ENCODE measurements at places on chromosomes 5 and 9.
A peak's percentile ranks its signal among the peaks of the same experiment; 100 is the strongest.

GRCh38 chr9:107569174-107569573 lies 79.6 kb upstream of the KLF4 start:
- DNase-seq: no peak

DNA sequence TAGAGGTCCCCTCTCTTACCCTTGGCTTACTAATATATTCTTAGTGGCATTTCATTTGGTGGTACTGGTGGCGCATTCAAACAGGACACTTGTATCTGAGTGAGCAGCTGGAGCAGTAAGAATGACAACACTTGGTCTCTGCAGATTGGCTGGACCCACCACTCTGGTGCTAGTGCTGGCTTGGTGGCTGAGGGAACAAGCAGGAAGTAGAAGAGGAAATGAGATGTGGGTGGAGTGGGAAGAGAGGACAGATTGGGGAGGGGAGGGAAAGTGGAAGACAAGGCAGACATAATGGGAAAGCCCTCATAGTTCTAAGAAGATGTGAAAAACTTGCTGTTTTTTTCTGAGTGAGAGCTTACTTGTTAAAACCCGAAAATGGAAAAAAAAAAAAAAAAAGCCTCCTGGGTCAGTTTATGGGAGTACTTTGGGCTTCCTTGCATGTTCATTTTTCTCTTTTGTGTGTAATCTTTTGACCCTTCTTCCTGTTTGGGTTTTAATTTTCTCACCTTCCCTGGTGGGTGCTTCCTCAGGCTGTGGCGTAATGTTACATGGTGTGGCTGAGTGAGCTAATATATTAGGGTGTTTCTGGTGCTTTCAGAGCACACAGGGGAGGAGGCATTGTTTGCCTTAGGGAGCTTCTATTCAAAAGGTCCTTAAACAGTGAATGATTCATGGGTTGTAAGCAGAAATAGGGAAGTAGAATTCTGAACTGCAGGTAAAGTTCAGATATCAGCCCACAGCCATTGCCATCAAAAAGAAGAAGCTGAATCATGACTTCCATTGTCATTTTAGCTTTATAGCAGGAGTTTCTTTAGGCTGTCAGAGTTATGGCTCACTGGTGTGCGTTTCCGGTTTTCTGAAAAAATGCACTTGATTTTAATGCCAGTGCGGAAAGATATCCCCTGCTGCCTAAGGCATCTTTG lies 52.3 kb downstream of the TLE4 start:
- peak; percentile 57 for DNase-seq

DNA sequence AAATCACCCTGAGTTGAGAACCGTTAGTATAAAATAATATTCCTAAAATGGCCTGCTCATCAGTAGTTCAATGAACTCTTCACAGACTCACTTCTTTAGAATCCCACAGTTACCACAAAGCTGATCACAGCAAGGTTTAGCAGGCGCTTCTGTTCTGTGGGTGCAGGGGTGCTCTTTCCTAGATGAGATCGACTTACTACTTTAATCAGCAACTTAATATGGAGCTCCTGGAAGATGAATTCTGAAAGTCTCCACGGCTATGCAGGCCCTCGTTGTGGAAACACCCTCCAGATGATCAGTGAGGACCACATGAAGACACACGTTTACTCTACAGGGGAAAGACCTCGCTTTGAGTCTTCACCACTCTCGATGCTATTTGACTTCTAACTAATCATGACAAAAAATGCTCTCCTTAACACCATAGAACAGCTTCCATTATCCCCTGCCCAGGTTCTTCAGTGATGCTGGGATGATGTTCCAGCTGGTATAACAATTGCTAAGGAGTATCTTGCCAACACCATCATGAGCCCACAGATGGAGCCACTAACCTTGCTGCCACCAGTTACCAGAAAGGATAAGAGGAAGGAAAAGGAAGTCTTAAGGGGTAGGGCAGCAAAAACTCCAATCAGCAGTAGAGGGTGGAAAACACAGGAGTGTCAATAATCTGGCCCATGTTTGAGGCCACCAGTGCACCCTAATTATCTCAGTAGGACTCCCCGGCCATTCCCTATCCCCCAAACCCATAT lies 17.9 kb upstream of the GPX8 start:
- DNase-seq: no peak

GRCh38 chr9:129100383-129101169 lies 10.0 kb downstream of the CRAT start:
- DNase-seq: peak; percentile 9

- DNase-seq: peak; percentile 18
Observed at GRCh38 chr5:41067714-41068568, 3.2 kb downstream of the MROH2B start.

DNA sequence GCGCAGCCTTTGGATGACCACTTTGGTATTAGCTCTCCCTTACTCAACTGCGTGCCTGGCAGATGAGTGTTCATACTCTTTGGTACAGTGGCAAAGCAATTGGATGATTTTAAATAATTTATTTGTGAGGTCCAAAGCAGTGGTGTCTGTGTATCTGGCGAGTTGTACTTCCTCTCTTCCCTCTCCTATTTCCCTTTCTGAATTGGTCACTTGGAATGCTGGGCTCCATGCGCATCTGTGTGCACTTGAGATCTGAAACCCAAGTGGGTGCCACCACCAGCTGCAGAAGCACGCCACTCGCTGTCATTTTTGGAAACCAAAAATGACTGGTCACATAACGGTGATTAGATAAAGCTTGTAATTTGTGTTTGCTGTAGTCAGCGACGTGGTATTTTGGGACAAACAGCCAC lies 386.0 kb upstream of the KLF4 start:
- DNase-seq: no peak

- DNase-seq: no peak
Observed at GRCh38 chr5:173967241-173967640, 21.7 kb upstream of the C5orf47 start.

DNA sequence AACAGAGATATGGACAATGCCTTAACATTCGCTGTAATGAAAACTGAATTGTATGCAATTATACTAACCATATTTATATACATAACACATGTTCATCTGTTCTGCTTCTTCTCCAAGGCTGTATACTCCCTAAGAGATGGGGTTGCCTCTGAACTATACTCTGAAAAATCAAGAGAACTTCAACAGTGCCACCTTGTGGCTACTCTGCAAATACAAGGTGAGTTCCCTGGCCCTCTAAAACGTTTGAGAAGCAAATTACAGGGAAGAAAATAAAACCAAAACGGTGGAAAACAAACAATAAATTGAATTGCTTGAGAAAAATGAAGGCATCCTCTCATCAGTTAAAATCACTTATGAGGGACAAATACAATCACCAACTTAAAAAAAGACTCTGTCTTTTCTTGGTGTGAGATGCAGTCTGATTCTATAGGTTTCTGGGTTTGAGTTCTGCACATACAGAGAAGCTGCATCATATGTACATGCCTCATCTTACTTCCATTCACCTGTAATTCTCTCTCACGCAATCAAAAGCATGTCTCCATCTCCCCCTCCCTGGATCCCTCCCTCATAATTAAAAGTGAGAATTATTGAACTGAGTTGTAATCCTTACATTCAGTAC lies 98.6 kb downstream of the FBXW11 start:
- DNase-seq: peak; percentile 79

DNA sequence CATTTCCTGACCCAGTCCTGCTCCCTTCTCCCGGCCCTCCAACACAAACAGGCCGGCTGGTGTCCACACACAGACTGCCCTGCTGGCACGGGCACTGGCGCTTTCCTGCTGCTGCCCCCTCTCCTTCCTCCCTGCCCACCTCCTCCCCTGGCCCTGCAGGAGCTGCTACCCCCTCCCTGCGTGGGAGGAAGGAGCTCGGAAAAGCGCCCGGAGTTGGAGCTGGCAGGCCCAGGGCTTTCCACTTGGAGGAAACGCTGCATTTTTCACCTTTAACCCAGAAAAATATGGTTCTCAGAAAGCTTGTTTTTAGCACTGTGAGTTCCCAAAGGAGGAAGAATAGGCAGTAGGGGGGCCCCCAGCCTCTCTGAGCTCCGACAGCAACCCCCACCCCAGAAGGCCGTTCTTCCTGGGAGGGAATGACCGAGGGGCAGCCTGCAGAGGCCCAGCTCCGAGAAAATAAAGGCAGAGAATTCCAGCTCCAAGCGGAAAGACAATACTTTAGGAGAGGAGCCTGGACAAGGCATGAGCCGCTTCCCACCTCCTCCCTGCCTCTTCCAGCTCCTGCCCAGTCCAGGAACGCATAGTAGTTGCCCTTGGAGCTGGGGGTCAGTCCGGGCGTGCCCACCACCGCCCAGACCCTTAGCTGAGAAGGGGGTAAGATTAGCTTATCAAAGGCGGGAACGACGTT lies 88.9 kb downstream of the LIFR start:
- peak; percentile 29 for DNase-seq

DNA sequence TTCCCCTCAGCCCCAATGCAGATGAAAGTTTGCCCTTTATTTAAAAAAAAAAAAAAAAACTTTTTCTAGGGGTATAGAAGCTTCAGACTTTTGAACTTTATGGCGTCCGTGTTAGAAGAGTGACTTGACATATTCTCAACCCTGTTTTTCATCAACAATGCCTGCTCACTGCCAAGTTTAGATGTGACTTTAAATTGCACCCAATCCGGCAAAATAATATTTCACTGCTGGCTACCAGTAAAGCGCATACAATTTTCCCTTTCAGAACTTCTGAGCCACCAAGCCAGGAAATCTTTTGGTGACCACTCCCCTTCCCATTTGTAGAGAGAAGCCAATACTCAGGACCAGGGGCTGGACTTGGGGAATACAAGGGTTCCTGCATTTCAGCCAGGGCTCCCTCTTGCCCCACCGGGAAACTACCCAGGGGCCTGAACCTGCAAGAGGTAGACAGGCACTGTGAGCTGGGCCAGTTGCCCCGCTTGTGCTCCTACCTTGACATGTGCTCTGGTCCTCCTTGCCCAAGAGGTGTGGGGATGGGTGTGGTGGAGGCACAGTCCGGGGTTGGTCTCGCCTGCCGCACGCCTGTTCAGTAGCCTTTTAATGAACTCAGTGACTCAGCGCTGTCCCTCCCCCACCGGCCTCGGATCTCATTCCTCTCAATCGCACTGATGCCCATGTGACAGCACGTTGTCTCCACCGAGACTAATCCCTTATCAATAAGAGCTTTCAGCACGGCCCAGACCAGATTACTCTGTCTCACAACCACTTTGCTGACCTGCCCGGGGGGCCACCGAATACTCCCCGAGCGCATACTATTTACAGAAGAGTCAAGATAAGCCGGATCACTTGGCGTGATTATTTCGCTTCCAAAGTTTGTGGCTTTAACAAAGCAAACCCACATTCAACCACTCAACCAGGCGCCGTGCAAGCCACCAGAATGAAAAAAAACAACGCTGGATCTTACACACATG lies 226.4 kb downstream of the DCP2 start:
- peak; percentile 93 for DNase-seq

DNA sequence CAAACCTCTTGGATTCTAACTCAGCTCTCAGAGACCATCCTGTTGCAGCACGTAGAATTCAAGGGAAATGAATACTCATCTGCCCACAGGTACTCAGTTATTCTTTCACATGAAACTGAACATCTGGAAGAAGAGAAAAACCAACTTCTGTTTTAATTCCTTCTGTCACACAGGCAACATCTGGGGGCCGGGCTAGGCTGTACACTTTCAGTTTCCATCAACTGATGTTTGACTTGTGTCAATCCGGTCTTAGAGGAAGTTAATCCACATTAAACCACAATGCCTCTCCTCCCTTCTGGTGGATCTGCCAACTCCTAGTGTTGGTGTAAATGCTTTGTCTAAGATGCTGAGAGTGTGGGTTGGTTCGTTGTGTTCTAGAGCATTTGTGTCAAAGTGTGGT lies 17.6 kb downstream of the DMRT3 start:
- no peak for DNase-seq

DNA sequence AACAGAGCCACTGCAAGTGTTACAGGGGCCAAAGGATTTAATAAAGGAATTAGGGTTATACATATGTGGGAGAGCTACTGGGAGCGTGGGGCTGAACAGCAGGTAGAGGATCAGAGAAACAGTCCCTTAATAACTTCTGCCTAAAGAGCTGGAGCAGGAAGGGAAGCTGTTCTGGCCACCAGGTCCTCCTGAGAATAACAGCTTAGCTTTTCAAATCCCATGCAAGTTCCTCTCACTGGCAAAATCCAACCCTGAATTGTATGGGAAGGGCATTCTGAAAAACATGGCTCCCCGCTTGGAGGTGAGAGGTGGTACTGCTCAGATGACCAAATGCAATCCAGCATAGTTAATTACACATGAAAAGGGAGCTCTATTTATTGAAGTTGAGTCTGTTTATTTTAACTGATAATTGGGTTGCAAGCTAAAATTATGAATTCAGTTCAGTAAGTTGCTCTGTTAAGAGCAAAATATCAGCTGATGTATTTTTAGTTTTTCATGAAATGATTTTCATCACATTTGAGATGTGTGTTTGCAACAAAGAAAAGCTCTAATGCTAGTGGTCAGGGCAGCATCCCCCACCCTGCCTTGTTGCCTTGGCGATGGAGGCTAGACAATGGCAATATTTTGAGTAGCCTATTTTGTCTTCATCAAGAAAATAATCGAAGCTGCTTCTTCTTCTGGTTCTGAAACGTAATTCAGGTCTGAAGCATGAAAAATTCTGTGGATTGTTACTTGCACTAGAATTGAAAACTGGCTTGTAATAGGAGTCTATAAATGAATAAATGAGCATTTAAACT lies 58.4 kb upstream of the SH3GL2 start:
- DNase-seq: no peak

- peak; percentile 32 for DNase-seq
Observed at GRCh38 chr5:132458226-132458560, 32.4 kb downstream of the IRF1 start.

- peak; percentile 89 for DNase-seq
Observed at GRCh38 chr9:16133556-16134227, 580.8 kb downstream of the CCDC171 start.

DNA sequence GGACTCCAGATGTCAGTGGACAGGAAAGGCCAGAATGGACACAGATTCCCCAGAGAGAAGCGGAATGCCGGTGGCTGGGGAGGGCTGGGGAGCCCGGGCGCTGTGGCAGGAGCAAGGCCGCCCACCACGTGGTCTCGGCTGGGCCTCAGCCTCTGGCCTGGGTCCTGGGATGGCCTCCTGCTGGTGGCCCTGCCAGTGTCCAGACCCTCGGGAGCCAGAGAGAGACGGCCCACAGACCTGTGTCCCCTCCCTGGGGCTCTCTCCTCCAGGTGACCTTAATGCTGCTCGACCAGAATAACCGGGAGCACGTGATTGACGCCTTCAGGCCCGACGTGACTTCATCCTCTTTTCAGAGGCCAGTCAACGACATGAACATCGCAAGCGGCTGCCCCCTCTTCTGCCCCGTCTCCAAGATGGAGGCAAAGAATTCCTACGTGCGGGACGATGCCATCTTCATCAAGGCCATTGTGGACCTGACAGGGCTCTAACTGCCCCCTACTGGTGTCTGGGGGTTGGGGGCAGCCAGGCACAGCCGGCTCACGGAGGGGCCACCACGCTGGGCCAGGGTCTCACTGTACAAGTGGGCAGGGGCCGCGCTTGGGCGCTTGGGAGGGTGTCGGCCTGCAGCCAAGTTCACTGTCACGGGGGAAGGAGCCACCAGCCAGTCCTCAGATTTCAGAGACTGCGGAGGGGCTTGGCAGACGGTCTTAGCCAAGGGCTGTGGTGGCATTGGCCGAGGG lies 19.0 kb downstream of the FBXW5 start:
- DNase-seq: no peak

- peak; percentile 55 for DNase-seq
Observed at GRCh38 chr9:112751056-112751795, 666 bp downstream of the SNX30 start.

Measured in MCF 10A (cell line).